Activated naive CD4-positive, alpha-beta T cell (primary cell): ENCODE measurements at places on chromosomes 4 and X.

- DNase-seq, result no peak
Measured at GRCh38 chr4:110618581-110619462, 4.1 kb downstream of the PITX2 start.

DNA sequence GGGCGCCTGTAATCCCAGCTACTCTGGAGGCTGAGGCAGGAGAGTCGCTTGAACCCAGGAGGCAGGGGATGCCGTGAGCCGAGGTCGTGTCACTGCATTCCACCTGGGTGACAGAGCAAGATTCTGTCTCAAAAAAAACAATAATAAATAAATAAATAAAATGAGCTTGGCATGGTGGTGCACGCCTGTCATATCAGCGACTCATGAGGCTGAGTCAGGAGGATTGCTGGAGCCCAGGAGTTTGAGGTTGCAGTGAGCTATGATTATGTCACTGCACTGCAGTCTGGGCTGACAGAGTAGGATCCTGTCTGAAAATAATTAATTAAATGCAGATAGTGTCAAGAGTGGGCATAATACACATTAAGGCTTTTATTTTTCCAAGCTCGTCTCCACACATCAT is 77.5 kb downstream of the DHRSX start:
- no peak for DNase-seq

GRCh38 chrX:153560000-153560399 is 38.9 kb downstream of the CCNQ start:
- no peak for DNase-seq

- DNase-seq, result no peak
Measured at GRCh38 chr4:16573206-16573605, 325.2 kb downstream of the LDB2 start.

GRCh38 chrX:147884958-147885357 is 26.8 kb upstream of the FMR1 start:
- DNase-seq, result no peak

DNA sequence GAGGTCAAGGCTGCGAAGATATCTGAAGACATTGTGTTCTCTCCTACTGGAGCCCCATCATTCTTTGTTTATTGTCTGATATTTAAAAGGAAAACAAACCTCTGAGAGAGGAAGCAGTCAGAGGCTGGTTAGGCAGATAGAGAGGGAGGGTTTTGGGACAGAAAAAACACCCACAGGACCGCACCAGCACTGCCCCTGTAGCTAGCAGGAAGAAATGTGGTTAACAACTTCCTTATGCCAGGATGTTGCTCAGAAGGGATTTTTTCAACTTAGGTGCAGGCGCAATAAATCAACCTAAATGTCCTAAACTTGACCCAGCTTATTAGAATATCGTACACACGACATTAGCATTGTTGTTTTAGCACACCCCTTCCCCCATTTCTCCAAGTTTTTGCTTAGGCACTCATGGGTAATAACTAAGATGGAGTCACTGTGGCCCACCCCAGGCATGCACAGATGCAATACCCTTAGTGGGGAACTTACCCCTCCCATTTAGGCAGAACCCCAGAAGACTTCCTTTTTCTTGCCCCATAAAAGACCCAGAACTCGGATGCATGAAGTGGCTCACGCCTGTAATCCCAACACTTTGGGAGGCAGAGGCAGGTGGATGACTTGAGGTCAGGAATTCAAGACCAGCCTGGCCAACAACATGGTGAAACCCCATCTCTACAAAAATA is 2.8 kb upstream of the ZNF718 start:
- no peak for DNase-seq

DNA sequence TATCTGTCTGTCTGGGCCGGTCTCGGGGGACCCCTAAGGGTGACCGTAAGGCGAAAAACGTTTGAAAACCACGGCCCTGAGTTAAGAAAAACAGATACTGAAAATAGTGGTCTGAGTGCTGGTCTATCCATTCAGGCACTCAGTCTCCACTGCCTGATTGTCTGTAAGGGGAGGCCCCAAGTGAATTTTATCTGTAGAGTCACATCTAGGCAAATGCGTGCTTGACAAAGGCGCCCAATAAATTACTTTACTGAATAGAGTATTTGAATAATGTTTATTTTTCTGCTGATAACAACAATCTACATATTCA is 465 bp downstream of the HNRNPH2 start:
- DNase-seq, result no peak

DNA sequence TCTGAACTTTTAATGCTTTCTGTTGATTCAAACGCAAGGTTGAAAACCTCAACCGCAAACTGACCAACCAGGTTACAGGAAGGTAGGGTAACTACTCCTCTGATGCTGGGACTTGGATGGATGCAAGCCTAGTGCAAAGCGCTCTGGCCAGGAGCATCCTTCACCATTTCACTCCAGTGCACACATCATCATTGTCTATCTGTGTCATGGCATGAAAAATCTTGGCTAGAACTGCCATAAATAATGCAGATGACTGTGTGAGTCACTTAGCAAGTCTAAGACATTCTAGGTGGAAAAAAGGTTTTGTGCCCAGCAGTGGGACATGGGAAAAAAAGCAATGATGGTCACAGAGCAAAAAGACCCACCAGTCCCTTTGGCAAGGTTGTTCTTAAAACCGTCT is 10.9 kb downstream of the ADGRA3 start:
- no peak for DNase-seq

DNA sequence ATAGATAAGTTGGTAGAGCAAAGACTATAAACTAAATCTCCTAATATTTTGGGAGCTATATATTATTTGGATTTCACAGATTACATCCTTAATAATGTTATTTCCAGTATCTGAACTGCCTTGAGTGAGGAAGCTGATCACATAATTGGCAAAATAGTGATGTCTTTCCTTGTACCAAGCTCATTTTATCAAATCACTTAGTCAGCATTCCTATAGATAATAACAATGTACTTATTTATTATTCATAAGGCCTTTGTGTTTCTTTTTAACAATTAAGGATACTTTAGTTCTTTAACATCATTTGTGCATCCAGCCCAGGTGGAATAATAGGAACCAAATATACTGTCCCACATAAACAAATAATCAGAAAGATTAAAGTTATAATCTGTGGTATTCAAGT is 1093.6 kb downstream of the PCDH18 start:
- DNase-seq, result no peak
